ENCODE measurements at places on chromosomes 7 and 10.

DNA sequence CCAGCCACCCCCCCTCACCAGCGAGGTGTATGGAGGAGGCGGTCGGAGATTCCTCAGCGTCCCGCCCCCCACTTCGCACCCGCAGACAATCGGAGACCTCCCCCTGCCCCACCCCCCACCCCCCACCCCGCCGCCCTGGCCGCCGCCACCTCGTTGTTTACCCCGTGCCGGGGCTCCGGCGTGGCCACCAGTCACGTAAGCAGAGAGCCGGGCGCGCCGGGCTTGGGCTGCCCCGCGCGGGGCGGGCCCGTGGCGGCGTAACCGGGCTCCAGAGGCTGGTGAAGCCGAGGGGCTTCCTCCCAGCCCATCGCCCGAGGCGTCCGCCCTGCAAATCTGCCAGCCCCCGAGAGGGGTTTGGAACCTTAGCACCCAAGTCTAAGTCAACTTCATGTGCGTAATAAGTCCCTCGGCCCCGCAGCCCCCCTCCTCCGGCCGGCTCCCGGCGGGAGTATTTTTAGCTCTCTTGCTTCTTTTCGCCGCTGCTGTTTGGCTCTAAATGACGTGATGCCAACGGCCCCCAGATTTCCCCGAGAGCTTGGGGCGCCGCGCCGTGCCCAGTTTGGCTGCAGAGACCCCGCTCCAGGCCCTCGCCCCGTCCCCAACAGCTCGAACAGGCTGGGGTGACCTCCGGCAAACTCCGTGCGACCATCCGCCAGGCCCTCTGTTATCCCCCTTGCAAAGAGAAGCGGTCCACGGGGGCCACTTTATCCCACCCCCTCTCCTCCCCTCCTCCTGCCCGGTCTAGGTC is 2.7 kb downstream of the MXI1 start:
- no peak for DNase-seq

DNA sequence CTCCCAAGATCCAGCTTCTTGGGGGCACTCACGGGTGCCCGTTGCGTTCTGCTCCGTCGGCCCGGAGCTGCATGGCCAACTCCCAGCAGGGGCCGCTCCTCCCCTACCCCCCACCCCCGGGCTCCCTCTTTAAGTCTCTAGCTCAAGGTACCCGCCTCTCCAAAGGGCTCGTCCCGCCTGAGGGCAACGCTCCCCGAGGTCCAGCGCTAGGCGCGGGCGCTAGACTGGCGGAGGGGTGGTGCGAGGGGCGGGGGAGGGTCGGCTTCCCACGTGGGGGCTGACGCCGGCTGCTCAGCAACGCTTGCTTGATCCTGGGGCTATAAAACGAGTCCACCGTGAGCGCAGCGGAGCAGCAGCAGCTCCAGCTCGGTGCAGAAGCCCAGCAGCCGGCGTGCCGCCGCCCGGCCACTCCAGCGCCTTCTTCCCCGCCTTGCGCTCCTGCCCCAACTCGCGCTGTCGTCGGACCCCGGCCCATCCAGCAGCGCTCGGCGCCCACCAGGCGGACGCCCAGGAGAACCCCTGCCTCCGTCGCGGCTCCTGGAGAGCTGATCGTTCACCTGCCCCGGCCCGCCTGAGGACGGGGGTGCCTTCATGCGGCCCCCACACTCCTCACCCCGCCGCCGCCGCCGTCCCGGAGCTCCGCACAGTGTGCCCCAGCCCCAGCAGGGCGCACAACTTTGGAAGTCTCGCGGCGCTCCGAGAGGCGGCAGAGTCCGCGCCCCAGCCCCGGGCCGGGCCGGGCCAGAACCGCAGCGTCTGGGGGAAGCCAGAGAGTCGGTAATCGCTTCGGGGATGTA is at the start of gene ADRA2A:
TSS of gene ADRA2A (plus strand) at position 348 of the 797 bp plus-strand sequence. CDS start 968 bp downstream, outside the sequence.
- DNase-seq, result no peak

DNA sequence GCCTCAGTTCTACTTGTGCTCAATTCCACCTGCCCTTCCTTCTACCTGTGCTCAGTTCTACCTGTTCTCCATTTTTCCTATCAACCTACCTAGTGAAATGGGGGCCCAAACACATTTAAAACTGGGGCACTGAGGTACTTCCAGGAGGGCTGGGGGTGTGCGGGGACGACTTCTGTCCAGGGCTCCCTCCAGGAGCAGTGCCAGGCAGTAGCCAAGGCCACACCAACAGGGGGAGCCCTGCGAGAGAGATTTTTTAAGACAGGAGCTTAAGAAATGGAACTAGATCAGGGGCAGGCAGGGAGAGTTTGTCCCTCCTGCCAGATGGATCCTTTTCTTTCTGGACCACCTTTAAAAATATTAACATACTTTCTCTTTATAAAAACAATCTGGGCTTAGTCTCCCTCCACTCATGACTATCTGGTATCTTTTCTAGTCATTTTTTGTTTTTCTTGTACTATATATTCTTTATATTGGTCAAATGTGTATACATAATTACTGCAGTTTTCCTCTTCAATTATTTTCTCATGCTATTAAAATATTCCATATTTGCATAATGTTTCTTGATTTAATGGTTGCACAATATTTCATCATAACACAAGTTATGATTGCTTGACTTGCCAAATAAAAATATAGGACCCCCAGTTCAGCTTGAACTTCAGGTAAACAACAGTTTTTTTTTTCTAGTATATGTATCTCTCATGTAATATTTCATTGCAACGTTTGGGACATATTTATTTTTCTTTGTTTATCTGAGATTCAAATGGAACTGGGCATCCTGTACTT is 47.3 kb upstream of the INSYN2A start:
- no peak for DNase-seq

GRCh38 chr7:12905671-12906070 is 218.2 kb downstream of the ARL4A start:
- DNase-seq, result no peak

GRCh38 chr7:3949242-3949640 is 648.2 kb downstream of the SDK1 start:
- DNase-seq, result no peak

- DNase-seq, result no peak
Observed at GRCh38 chr7:129471402-129471827, 30.9 kb upstream of the SMKR1 start.
